Right kidney (tissue), 9 donors: ENCODE measurements at places on chromosomes 1 and 21.

DNA sequence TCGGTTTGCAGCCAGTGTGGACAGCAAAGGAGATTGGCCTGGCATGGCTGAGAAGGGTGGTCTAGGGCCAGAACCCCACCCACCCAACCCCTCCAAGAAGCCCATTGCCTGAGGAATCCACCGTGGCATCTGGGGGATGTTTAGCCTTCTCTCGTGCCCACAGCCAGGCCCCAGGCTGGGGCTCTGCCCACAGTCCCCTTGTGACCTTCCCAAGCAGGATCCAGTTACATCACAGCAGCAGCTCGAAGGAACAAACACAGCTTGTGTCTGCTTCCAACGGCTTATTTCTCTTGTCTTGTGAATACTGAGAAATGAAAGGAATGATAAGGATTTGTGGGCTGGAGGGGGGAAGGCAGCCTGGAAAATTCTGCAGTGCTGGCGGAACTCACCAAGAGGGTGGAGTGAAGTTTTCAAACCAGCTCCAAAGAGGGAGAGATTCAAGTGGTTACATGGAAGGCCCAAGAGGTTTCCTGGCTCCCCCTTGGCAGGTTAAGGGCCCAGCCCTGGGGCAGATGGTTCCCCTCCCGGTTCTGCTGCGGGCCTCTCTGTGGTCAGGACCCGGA, 61.6 kb downstream of the DHRS3 start:
- DNase-seq: peak; percentile 54

DNA sequence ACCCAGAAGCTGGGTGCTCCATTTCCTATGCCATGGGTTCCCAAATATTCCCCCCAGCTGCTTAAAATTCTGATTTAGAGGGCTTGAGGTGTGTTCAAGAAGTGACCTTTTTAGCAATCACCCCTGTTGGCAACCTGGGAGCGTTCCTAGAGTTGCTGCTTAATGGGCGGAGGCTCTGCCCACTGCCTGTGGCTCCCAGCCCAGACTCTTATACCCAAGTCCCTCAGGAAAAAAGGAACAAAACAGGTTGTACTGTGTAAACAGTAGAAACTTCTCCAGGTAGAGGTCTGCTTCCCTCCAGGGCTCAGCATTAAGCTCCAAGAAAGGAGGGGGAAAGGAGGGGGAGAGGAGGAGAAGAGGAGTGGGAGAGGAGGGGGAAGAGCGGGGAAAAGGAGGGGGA, 14.6 kb upstream of the TENT5C start:
- DNase-seq: no peak

DNA sequence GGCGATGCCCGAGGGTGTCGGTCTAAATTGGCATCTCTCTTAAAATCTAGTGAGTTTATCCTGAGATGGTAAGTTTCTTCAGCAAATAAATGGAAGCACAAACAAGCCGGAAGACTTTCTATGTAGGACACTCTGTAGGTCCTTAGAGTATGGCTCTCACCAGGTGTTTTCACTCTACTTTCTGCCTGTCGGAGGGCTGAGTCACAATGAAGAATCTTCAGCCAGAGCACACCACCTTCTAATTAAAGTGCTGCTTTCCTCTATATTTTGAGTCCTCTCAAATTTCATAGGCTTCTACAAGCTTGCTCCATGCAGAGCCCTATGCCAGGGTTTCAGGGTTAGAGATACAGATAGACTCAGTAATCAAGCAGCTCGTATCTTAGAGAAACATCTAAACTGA, 27.1 kb downstream of the KCNK1 start:
- DNase-seq: no peak

DNA sequence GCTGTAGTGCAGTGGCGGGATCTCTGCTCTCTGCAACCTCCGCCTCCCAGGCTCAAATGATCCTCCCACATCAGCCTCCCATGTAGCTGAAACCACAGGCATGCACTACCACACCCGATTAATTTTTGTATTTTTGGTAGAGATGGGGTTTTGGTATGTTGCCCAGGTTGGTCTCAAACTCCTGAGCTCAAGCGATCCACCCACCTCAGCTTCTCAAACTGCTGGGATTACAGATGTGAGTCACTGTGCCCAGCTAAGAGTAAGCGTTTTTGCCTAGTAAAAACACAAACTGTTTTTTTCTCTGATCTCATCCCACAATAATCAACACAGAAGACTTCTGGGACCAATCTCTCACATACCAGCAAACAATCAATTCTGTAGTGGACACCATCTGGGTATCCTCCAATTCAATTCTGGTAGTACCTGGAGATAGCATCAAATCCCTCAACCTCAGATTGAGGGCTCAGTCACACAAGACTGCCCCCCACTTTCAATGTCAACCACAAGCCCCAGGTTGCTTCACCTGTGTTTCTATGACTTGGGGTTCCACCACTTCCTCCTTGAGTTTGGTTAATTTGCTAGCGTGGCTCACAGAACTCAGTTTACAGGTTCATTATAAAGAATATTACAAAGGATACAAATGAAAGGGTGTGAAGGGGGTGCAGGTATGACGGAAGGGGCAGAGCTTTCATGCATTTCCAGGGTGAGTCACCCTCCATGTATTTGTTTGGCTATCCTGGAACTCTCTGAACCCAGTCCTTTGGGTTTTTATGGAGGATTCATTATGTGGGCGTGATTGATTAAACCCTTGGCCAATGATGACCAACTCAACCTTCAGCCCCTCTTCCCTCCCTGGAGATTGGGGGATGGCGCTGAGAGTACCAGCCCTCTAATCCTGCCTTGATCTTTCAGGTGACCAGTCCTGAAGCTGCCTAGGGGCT, 40.0 kb upstream of the RHOU start:
- no peak for DNase-seq

GRCh38 chr21:44522753-44523204, 17.2 kb downstream of the KRTAP10-1 start:
- DNase-seq: no peak

- DNase-seq: no peak
Observed at GRCh38 chr1:201983380-201983805, 945 bp downstream of the RNPEP start.

GRCh38 chr21:45613396-45613795, 30.1 kb upstream of the PCBP3 start:
- no peak for DNase-seq

GRCh38 chr1:247456914-247457639, 827 bp downstream of the OR2B11 start:
- DNase-seq: no peak

GRCh38 chr1:242033447-242033846, 34.5 kb upstream of the MAP1LC3C start:
- peak; percentile 15 for DNase-seq

GRCh38 chr1:113576271-113576670, 183.0 kb downstream of the PHTF1 start:
- DNase-seq: no peak

- DNase-seq: no peak
Observed at GRCh38 chr1:29543586-29543985, 307.3 kb downstream of the PTPRU start.

DNA sequence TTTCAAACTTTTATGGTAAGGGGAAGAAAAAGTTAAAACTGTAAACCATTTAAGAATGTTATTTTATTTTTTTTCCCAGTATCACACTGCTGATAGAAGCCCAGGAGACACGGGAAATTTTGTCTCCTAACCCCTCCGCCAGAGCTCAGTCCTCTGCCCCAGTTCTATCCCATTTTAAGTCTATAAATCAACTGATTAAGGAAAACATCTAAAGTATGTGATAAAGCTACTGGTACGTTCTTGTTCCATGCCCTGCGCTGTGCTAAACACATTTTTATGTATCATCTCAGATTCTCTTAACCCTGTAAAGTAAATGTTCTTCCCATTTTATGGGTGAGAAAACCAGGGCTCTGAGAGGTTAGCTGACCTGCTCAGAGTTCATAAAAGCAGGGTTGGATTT, 34.7 kb downstream of the NIPAL3 start:
- DNase-seq: no peak

- DNase-seq: no peak
Observed at GRCh38 chr1:51952638-51953037, 37.9 kb downstream of the RAB3B start.

- no peak for DNase-seq
Observed at GRCh38 chr21:44496564-44497550, 41.5 kb downstream of the LRRC3 start.
